CD4-positive, alpha-beta T cell treated with Interferon gamma for 1 hour (primary cell): ENCODE measurements at places on chromosomes 7 and 10.

DNA sequence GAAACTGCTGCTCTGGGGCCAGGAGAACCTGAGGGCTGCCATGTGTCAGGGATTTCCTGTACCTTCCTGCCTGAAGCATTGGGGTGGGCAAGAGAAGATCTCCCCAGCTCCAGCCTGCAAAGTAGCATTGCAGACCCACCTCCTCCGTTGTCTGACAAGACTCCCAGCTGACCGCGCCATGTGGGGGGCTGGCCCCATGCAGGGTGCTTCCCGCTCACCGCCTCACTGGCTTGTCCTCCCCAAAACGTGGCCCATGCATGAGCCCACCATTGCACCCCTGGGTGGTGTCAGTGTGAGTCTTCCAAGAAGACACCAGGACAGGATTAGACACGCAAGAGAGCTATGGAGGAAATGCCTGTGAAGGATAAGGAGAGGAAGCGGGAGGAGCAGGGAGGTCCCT, 68.3 kb downstream of the ABRAXAS2 start:
- DNase-seq, result no peak

- no peak for DNase-seq
Observed at GRCh38 chr7:22784346-22784745, 38.3 kb downstream of the TOMM7 start.

- DNase-seq, result no peak
Observed at GRCh38 chr10:30579574-30579973, 50.0 kb downstream of the LYZL2 start.

GRCh38 chr7:101126651-101127459, at the start of gene SERPINE1:
SERPINE1 (plus strand) TSS chr7:101127104; CDS start chr7:101128394, 1,290 bp downstream.
- DNase-seq, result peak; percentile 71

DNA sequence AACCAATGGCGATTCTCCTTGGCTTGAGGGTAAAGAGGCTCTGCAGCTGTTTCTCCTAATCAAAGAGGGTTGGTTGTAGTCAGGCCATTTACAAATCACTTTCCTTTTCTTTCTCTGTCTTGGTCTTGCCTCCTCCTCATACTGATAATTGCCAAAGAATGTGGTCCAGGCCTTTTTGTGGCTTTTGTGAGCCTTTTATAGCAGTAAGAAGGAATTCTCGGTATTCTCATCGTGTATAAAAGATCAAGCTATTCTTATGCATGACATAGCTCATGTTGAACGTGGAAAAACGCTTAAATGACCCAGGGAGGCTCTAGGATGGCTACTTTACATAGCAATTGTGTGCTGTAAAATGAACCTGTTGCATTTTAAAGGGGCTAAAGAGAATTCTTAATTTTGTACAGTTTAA, 62.6 kb downstream of the RBM20 start:
- DNase-seq, result no peak

DNA sequence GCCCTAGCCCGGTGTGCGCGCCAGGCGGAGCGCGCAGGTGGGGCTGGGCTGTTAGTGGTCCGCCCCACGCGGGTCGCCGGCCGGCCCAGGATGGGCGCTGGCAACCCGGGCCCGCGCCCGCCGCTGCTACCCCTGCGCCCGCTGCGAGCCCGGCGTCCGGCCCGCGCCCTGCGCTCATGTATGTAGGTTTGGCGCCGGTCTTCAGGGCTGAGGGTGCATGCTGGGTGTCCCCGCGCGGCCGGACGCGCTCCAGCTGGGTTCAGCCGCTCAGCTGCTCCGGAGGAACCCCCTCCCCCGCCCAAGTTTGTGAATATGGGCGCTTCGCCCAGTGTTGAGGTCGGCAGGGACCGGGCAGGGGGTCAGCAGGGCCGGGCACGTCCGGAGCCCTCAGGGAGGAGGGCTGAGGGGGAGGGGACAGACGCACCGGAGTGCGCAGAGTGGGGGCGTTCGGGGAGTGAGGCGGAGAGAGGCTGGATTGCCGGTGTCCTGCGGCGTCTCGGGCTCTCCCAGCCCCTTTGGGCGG, 559 bp downstream of the VWC2 start:
- no peak for DNase-seq

DNA sequence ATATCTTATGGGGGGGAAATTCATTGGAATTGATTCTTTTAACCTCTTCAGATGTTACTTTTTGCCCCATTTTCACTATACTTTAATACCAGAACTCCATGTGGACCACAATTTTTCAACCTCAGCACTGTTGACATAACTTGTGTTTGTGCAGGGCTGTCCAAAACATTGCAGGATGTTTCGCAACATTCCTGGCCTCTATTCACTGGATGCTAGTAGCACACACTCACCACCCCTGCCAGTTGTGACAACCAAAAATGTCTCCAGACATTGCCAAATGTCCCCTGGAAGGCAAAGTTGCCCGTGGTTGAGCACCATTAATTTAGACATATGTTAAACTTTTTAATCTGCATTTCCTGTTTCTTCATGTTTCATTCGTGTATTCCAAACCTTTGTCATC, 234.7 kb downstream of the GFRA1 start:
- no peak for DNase-seq

GRCh38 chr10:67296926-67297325, 371.1 kb downstream of the LRRTM3 start:
- DNase-seq, result no peak

DNA sequence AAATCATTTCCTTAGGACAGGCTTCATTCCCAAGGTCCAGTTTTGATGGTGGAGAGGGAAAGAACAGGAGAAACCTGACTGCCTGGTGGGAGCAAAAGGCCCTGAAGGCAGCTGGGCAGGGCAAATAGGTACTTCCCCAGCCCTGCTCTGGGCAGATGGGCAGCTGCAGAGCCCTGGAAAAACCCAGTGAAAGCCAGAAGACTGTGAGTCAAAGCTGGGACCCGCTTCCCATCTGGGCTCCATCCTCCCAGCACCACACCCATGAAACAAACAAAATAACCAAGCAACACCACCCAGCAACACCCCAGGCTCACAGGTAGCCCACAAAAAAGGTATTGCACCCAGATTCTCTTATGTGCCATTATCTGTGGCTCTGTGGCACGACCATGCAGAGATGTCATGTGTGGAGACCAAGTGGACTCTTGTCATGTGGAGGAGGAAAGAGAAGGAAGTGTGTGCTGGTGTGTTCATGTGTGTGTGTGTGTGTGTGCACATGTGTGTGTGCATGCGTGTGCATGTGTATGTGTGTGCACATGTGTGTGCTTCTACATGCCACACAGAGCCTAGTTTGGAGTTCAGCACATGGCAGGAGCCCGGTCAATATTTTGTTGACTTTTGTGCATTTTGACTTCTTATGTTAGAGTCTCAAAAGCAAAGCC, 9.8 kb downstream of the CLRN3 start:
- peak; percentile 28 for DNase-seq

GRCh38 chr7:67344481-67345193, 348.0 kb downstream of the TYW1 start:
- no peak for DNase-seq

- DNase-seq, result no peak
Observed at GRCh38 chr10:76329891-76330575, 898.6 kb downstream of the LRMDA start.

DNA sequence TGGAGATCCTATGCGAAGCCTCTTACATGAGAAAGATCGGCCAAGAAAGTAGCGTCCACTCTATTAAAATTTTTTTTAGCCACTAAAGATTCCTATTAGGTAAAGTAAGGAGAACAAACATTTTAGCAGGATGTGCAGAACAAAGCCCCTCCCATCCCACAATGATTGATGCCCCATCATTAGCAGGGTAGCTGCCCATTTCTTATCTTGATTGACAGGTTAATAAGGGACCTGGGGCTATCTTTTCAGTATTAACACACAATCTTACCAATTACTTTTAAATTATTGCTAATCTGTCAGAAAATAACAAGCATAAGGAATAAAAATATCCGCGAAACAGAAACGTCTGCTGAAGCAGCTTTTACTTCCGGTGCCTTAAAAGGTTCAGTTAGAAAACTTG, 5.1 kb downstream of the FZD8 start:
- no peak for DNase-seq

GRCh38 chr7:114630201-114630990, 215.8 kb downstream of the FOXP2 start:
- DNase-seq, result no peak

DNA sequence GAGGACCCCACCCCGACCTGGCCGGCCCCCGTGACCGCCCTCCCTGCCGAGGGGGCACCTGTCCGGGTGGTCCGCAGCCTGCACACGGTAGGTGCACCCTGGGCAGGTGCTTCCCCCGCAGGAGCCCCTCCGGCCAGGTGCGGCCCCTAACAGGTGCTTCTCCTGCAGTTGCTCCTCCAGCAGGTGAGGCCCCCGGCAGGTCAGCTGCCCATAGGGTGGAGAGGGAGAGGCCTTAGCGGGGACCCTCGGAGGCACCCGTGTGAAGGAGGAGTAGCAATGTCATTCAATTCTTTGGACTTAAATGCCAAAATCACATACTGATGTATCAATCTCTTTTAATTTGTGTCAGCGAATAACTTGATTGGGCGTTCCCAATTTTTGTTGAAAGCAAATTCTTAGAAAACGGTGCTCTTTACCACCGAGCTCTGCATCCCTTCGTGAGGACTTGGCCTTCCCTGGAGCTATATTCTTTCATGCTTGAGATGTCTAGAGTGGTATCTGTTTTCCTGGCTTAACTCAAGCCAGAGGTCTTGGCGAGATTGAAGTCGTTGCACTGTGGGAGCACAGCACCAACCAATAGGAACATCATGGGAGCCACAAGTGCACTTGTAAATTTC, 738 bp upstream of the NCAPG2 start:
- DNase-seq, result no peak

GRCh38 chr7:111083413-111083812, 7.5 kb upstream of the LRRN3 start:
- DNase-seq, result peak; percentile 43

DNA sequence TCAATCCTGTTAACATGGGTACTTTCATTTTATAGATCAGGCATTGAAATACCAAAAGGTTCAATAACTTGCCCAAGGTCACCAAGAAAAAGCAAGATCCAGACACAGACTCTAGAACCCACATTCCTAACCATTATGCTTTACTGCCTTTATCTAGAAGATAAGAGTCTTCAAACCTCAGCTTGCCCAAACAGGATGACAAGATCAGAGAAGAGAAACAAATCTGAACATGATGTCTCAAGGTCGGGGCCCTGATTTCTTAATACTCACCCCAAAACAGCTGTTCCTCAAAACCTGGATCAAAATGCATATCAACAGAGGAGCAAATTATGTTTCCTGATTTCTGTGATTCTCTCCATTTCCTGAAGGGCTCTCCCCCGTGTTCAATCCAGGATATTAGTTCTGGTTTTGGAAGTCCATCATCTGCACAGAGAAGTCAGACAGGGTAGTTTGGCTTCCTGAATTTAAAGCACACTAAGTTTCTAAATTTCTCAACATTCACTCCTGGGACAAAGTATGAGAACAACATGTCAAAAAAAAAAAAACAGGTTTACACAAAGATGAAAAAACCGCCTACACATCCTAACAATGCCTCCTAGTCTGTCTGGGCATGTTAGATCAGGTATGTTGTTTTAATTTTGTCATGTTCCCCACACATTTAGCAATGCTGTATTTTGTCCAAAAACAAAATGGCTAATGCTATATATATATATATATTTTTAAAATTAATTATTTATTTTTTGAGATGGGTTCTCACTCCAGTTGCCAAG, 16.2 kb downstream of the ZNF786 start:
- no peak for DNase-seq

DNA sequence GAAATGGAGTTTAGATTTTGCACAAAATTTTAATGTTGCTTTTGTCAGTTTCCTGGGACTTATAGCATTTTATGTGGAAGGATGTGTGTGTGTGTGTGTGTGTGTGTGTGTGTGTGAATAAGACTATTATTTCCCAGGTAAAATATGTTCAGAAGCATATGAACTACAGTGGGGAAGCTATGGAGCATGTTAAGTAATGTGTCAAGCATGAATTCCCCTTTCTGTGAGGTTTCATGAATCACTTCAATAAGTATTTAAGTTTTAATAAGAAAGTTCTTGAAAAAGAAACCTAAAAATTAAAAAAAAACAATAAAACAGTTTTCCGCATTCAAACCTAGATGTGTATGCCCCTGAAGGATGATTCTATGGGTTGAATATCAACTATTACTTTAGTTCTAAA, 693 bp downstream of the CREB5 start:
- DNase-seq, result no peak

- no peak for DNase-seq
Observed at GRCh38 chr10:131810036-131810804, 90.6 kb upstream of the PPP2R2D start.

DNA sequence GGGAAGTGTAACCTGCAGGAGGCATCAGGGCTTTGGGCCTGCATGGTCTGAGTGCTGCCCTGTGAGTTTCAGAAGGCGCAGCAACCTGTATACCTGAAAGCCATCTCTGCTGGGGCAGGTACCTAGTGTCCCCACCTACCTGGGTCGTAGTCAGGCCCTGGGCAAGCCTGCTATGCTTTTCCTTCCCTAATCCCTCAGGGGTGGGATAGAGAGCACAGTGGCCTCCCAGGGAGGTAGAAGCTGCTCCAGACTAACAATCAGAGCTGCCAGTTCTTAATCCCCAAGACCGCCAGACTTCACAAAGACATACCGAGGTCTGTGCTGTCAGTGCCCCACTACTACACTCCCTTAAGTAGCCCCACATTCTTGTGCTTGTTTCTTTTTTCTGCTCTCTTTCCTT, 52.0 kb downstream of the PTEN start:
- DNase-seq, result no peak

- DNase-seq, result no peak
Observed at GRCh38 chr10:33594475-33594874, 260.0 kb upstream of the NRP1 start.

DNA sequence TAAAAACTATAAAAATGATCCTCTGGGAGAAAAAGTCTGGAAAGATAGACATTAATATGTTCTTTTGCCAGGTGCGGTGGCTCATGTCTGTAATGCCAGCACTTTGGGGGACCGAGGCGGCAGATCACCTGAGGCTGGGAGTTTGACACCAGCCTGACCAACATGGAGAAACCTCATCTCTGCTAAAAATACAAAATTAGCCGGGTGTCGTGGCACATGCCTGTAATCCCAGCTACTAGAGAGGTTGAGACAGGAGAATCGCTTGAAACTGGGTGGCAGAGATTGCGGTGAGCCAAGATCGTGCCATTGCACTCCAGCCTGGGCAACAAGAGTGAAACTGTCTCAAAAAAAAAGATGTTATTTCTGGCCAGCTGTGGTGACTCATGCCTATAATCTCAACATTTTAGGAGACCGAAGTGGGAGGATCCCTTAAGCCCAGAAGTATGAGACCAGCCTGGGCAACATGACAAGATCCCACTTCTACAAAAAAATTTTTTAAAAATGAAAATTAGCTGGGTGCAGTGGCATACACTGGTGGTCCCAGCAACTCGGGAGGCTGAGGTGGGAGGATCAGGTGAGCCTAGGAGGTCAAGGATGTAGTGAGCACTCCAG, 101.9 kb upstream of the LRRN3 start:
- DNase-seq, result no peak

- DNase-seq, result no peak
Observed at GRCh38 chr7:29637374-29637773, 73.7 kb downstream of the PRR15 start.

GRCh38 chr7:31815796-31816195, 128.8 kb downstream of the PPP1R17 start:
- DNase-seq, result no peak

GRCh38 chr10:59383436-59383835, 21.1 kb upstream of the FAM13C start:
- DNase-seq, result no peak
